ENCODE measurements at places on chromosomes 12 and 14.

DNA sequence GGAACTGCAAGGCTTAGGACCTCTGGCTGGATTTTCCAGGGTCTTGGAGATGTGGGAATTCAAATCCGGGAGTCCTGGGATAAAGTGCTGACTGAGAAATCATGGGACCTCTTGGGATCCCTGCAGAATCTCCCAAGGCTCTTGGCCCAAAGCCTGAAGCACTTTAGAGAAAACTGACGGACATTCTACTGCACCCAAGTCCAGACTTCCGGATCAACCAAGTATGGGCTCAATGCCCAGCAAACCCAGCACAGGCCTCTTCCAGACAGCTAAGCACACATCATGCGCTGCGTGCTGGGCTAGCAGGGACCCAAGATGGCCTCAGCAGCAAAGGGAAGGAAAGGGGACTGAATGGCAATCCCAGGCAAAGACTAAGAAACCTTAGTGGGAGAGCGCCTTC is 85.0 kb downstream of the ACTN1 start:
- no peak for DNase-seq

DNA sequence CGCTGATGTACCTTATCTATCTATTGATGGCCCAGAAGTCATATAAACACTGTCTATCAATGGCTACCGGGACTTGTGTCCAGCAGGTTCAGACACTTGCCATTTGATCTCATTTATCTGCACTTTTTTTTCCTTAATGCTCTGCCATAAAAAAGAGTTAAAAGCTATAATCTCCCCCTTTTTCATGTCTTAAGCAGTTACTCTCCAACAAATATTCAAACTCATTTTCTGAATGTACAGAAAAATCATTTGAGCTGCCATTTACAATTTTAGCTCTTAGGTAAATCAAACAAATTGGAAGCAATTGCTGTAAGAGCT is 101.4 kb downstream of the SLC8A3 start:
- DNase-seq, result no peak

DNA sequence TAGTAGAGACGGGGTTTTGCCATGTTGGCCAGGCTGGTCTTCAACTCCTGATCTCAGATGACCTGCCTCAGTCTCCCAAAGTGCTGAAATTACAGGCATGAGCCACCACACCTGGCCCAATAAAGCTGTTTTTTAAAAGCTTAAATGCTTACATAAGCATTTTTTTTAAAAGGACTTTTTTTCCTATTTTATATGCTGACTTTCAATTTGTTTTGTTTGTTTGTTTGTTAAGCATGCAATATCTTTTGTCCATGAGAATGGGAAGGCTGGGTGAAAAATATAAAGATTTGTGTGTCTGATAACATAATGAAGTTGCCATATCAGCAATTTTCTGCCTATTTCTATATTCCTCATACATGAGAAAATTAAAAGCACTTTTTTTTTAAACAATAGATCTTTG is 17.0 kb upstream of the SLC2A13 start:
- no peak for DNase-seq

DNA sequence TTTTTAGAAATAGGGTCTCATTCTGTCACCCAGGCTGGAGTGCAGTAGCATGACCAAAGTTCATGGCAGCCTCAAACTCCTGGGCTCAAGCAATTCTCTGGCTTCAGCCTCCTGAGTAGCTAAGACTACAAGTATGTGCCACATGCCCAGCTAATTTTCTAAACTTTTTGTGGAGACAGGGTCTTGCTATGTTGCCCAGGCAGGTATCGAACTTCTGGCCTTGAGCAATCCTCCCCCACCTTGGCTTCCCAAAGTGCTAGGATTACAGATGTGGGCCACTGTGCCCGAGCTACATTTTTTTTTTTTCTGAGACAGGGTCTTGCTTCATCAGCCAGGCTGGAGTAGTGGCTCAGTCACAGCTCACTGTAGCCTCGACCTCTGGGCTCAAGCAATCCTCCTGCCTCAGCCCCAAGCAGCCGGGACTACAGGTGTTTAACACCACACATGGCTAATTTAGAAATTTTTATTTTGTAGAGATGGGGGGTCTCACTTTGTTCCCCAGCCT is 7.1 kb downstream of the PPP4R3A start:
- no peak for DNase-seq

DNA sequence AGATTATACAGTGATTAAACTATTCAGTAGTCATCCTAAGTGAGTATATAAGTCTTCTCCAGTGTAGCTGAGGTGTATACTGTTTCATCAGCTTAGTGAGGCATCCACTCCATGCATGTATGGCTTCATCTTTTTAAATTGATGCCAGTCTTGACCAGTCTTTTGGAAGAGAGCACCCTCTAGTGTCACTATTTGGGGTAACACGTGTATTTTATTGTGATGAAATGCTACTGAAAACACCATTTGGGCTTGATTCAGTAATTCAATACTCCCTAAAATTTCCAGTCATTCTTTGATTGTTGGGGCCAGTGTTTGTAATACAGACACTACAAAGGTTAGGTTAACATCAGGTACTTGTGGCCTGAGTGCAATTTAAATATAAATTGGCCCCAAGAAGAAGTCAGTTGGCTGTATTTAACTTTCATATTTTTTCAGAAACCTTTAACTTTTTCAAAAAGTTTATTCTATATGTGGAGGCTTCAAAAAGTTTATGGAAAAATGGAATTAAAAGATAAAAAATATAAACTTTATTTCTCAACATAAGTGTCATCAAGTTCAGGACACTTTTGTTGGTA is 35.3 kb downstream of the MIPOL1 start:
- peak; percentile 56 for DNase-seq

DNA sequence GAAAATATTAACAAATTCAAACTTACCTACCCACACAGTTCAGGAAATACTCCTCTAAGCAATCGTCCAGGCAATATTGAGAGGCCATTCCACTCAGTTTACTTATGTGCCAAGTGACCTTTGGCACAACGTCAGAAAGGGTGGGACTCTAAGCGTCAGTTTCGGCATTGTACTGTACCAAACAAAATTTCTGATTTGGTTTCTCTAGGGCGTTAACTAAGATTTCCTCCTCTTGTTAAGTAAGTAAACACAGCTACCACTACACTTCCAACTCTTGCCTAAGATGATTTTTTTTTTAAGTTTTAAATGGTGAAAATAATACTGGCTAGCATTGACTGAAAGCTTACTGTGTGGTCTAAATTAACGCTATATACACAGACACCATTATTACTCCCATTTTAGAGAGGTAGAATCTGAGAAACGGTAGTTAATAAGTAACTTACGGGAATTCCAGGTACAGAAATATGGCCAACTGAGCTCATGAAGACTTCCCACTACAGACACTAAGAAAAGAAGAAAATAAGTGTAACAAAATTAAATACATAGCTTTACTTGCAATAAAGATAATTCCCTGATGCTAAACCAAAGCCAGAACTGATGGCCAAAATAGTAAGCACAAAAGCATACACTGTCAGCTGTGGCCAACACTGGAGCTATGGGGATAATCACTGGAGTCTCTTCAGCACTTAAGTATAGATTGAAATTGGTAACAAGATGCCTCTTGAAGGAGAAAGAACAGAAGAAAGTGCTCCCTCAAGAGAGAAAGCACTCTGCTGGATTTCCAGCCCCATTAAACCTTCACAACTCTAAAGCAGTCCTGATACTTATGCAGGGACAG is 76.1 kb downstream of the EPS8 start:
- no peak for DNase-seq

DNA sequence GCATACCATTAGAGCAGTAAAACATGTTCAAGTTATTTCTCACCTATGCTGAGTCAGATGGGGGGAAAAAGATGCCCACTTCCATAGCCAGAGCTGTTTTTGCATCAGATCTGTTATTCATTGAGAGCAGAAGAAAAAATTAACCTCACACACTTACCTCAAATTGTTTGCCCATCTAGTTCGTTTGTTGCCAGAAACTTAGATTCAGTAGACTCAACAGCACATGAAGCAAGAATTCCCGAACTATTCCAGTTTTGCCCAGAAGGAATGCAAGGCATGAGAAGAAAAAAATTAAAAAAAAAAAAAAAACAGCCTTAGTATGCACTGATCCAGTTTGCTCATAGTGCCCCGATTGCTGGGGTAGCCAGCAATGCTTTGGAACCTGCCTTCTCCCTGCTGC is 12.4 kb upstream of the DPF3 start:
- DNase-seq, result peak; percentile 76

- DNase-seq, result no peak
Observed at GRCh38 chr14:76965232-76965631, 63.3 kb downstream of the IRF2BPL start.

DNA sequence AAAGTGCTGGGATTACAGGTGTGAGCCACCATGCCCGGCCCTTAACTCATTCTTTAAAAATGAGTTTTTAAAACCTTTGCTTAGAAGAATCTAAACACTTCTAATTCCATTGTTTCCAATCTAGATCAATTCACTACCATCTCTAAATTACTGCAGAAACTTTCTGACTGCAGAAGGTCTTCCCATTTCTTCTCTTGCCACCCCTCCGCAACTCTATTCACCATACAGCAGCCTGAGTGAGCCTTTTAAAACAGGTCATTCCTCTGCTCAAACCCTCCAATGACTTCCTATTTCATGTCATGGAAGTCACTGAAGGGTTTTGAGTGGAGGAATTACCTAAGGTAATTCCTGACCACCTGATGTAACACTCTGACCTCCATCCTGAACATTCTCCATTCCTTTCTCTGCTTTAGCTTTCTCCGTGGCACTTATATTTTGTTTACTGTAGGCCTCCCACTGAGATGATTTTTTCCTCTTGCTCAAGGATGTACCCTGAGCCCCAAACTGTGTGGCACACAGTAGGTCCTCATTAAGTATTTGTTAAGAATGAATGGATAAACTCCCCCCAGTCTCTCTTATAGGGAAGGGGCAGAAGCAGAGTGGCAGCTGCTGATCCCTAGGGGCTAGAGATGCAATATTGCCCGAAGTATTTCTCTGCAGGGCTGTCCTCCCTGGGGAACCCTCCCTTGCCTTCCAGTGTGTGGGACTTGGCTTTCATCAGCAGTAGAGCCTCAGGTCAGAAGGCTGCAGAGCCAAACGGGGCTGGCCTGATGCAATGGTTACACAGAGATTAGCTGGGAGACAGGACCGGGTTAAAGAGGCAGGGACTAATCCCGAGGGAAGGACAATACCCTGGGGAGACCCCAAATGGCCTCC is 1.2 kb downstream of the DDIT3 start:
- no peak for DNase-seq

DNA sequence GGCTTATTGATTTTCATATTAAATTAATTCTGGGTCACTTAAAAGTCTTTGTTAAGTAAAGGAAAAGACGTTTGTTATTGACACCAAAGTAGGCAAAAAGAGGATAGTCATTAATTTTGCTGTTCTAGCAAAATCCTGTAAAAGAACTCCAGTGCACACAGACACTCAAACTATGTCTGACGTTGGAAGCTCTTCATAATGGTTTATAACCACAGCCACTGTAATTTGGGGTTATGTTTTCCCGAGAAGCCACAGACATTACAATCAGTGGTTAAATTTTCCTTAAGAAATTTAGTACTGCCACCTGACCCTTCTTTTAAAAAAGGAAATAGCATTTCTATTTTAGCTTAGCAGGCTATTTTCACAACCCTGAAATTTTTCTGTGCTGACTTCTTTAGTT is 267.5 kb downstream of the CCDC91 start:
- DNase-seq, result no peak

DNA sequence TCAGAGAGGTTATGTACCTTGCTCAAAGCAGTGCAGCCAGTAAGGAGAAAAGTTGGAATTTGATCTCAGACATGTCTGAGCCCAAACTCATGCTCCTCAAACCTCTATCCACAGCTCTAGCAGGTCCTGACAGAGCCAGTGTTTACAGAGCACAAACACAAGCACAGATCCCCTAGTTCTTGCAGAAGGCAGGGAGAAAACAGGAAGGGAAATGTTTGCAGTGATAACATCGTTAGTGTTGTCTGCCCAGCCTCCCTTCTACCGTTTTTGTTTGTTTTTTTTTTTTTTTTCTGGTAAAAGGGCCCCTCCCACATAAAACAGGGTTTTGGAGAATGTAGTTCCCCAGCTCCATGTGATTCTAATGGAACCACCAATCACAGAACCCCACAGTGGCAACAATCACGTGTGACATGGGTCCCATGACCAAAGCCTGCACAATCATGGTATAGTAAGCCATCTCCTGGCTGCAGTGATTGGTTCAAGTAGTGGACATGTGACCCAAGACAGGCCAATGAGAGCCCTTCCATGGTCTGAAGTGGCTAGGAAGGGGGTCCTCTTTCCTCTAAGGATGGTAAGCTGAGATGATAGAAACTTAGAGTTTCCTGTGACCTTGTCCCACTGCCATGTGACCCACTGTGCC is 513.4 kb downstream of the MED13L start:
- no peak for DNase-seq

- no peak for DNase-seq
Observed at GRCh38 chr14:35046751-35047536, 872 bp downstream of the FAM177A1 start.

DNA sequence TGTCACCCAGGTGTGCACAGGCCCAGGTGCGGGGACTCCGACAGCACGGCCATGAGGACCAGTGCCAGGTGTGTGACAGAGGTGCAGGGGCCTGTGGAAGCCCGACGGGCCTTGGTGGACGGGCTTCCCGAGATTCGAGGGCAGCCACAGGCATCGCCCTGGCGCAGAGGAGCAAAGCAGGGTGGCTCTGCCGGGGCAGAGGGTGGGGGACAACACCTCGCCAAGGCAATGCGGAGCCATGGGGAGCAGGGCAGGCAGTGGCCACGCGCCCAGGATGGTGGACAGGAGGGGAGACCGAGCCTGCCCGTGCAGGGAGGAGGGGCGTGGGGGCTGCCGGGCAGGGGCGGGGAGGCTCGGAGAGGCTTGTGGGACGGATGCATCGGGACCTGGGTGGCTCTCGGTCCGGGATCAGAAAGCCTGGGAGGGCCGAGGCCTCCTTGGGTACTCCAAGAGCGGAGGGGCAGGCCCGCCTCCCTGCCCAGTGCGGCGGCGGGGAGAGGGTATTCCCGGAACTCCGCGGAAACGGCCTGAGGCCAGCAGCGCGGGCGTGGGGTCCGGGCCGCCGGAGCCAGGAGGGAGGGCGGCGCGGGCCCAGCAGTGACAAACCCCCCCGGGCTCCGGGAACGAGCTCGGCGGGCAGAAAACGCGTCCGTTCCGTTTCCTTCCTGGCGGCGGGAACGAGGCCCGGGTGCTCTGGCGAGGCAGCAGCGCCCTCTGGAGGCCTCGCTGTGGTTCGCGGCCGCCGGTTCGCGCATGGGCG is 1.6 kb downstream of the TMEM121 start:
- DNase-seq, result peak; percentile 98

GRCh38 chr14:61365667-61366212 is 44.4 kb downstream of the PRKCH start:
- no peak for DNase-seq

DNA sequence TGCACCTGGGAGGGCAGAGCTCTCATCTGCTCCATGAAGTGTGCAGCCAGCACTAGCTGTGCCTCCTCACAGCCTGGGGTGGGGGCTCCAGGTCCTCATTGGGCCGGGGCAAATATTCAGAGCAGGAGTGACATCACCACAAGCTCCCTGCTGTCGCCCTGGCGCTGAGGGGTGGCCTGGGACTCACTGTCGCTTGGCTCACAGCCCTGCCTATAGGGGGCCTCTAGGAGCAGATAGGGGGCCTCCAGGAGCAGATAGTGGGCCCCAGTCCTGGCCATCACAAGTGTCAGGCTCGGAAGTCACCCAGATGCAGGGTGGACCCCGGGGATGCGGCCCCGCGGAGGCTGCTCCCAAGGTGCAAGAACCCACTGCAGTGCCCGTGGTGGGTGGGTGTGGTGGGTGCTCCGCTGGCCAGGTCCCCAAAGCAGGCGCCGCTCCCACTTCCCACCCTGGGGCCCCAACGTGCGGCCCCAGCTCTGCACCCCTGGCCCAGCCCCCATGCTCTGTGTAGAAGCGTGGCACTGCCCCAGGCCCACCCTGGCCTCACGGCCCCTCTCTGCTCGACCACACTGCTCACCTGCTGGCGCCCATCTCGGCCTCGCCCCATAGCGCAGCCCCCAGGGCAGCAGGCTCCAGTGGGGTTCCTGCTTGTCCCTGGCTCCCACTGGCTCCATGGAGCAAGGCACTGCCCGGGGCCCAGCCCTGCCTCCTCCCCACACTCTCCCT is 18.0 kb downstream of the SYNJ2BP start:
- DNase-seq, result no peak
